ENCODE measurements at places on chromosomes 2 and 18. TPM values are rescaled to one million over a fixed set of nuclear protein-coding genes. Genes with fewer than 3 reads are reported as not detected.

Gene ONECUT2
- 0.22 TPM for polyA plus RNA-seq

Gene GRB14
- polyA plus RNA-seq: 51.9 TPM

Gene WDR33
- 77.7 TPM for polyA plus RNA-seq

Gene IWS1
- polyA plus RNA-seq: 58.6 TPM

Gene PSMA8
- polyA plus RNA-seq: not detected

Gene PSD4
- polyA plus RNA-seq: 11.7 TPM

Gene TUBA3E
- polyA plus RNA-seq: 0.13 TPM

Gene POU3F3
- polyA plus RNA-seq: 101 TPM

Gene C2orf80
- polyA plus RNA-seq: 0.31 TPM

Gene ADI1
- 80.9 TPM for polyA plus RNA-seq

Data from right renal pelvis (tissue), 4 donors.